ENCODE measurements at places on chromosomes 3 and 15. TPM values are rescaled to one million over a fixed set of nuclear protein-coding genes. Genes with fewer than 3 reads are reported as not detected.

DNA sequence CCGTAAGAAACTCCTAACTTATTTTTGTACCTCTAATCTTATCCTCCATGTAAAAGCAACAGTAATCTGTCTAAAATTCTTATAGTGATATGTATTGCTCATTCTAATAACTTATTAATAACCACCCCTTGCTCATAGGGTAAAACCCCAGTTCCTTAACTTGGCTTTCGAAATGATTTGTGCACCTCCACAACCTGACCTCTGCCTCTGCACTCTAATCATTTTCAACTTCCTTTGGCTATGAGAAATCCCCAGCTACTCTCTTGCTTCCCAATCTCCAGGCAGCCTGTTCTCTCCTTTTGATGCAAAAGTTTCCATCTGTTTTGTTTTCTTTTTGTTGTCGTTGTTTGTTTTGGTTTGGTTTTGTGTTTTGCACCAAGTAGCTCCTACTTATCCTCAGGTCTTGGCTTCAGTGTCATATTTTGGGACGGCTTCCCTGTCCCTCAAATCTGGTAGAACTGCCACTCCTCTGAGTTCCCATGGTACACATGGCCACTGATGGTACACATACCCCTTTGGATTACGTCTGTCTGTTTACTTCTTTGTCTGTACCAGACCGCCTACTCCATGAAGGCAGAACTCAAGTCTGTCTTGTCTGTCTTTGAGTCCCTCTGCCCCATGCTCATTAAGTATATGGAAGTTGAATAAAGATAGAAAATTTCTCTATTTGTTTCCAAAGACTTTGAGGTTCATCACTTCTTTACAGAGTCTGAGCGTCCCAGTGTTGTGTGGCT is 105.6 kb upstream of the TGFBR2 start:
- no peak overlapping the region for H3K4me3 ChIP-seq
- peaks cover 19% of the 10 kb centered on the region for H3K4me1 ChIP-seq
- H3K36me3 ChIP-seq: no peaks in the 10 kb centered on the region

DNA sequence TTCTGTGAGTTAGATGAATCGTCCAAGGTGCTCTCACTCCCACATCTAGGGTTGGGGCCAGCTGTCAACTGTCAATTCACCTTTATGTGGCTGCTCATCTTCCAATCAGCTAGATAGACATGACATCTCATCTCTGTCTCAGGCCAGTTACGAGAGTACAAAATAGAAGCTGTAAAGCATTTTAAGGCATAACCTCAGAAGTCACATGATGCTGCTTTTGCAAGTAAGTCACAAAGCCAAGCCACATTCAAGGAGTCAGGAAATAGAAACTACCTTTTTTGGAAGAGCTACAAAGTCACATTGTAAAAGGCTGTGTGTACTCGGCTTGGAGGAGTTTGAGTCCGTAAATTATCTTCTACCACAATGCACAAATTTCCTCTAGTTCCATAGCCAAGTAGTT is 5.1 kb upstream of the CCR1 start:
- H3K27ac ChIP-seq: no peak overlapping the region
- no peaks in the 10 kb centered on the region for H3K36me3 ChIP-seq
- H3K4me3 ChIP-seq: no peak overlapping the region
- H3K4me1 ChIP-seq: no peaks in the 10 kb centered on the region
- DNase-seq: no peak

- no peak overlapping the region for H3K27ac ChIP-seq
- no peak for DNase-seq
- H3K27me3 ChIP-seq: no peaks in the 10 kb centered on the region
- no peaks in the 10 kb centered on the region for H3K4me1 ChIP-seq
Observed at GRCh38 chr3:107848351-107848915, 242.4 kb downstream of the CD47 start.

DNA sequence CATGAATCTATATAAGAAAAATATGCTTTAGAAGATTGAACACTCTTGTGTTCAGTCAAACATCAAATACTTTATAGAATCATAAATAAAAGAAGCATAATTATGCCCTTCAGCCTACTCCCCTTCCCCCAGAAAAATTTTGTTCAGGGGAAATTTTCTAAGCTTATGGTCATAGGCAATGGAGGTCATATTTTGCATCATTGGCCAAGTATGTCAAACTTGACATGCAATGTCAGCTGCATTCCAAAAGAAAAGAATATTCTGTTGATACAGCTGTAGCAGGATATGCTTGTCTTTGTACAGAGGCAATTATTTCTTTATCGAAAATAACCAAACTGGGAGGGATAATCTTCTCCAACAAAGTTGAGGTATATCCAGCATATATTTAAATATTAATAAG is 328.2 kb downstream of the ZIC1 start:
- no peaks in the 10 kb centered on the region for H3K27me3 ChIP-seq
- no peaks in the 10 kb centered on the region for H3K4me1 ChIP-seq
- H3K27ac ChIP-seq: no peak overlapping the region
- DNase-seq: no peak

- H3K27me3 ChIP-seq: no peaks in the 10 kb centered on the region
- DNase-seq: no peak
- H3K4me1 ChIP-seq: no peaks in the 10 kb centered on the region
- no peaks in the 10 kb centered on the region for H3K36me3 ChIP-seq
- no peak overlapping the region for H3K4me3 ChIP-seq
- H3K27ac ChIP-seq: no peak overlapping the region
Observed at GRCh38 chr3:176787506-176787905, 409.8 kb downstream of the TBL1XR1 start.

Gene SQOR
- 57.0 TPM for total RNA-seq

DNA sequence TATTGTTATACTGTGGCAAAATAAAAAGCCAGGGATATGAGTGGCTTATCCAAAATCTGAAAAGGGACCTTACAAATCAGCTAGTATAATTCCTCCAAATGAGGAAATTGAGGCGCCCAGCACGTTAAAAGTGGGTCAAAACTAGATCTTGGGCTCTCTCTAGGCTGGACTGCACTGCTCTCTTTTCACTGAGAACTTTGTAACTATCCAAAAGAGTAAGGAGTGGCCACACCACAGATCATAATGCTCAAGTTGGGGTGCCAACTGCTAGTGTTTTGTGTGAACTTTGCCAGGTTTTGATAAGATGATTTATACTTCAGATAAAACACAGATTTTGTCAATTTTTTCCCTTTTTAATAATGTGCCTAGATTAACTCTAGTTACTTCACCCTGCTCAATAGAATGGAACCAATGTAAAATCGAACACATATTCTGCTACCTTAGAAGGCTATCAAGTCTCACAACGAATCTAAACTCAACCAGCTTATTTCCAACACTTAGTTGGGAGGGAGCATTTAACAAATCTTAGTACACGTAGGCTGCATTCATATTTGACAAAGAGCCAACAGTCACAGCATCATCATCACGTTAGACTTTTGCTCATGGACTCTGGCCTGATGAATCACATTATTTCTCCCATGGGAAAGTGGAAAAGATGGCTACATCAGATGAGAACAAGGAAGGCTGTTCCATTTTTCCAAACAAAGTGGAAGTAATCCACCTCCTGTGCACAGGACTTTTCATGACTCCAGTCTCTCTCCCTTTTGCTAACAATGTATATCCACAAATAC is 64.4 kb downstream of the ABI3BP start:
- H3K4me1 ChIP-seq: peaks cover 14% of the 10 kb centered on the region
- no peaks in the 10 kb centered on the region for H3K27me3 ChIP-seq
- H3K27ac ChIP-seq: peak overlapping the region; percentile 30
- no peak for DNase-seq
- no peak overlapping the region for H3K4me3 ChIP-seq

GRCh38 chr3:87541723-87542122 is 265.3 kb upstream of the POU1F1 start:
- no peaks in the 10 kb centered on the region for H3K4me1 ChIP-seq
- no peak for DNase-seq
- no peak overlapping the region for H3K27ac ChIP-seq
- H3K4me3 ChIP-seq: no peak overlapping the region
- no peaks in the 10 kb centered on the region for H3K36me3 ChIP-seq
- H3K27me3 ChIP-seq: no peaks in the 10 kb centered on the region

DNA sequence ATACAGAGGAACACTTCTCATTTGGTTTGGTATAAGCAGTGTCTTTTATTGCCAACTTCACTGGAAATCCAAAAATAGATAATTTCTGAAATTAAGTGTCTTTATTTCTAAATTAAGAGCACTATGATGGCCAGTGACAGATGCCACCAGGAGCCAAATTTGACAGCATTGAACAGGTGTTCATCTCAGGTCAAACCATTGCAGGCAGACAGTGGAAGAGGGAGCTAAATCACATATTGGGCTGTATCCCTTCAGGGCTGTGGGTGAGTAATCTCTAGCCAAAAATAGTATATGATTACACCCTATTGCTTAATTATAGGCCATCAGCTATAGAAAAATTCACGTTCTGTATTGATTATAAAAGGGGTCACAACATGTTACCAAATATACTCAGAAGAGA is 457.7 kb downstream of the NAALADL2 start:
- H3K4me3 ChIP-seq: no peak overlapping the region
- no peak for DNase-seq
- no peaks in the 10 kb centered on the region for H3K27me3 ChIP-seq
- H3K36me3 ChIP-seq: no peaks in the 10 kb centered on the region
- no peak overlapping the region for H3K27ac ChIP-seq
- H3K4me1 ChIP-seq: no peaks in the 10 kb centered on the region

DNA sequence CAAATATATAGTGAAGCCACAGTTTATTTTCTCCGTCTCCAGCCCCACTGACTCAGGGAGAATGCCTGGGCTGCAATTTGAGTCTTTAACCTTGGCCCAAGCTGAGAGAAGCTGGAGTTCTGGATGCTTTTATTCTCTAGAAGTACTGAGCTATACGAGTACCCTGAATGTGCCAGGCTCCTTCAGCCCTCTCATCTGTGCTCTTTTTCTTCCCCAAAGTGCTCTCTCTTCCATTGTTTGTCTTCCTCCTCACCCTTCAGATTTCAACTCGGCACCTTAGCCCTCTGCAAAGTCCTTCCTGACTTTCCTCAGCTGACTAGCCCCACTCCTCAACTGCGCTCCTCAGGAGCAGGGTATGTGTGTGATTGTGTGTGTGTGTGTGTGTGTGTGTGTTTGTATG is 75.6 kb upstream of the AGBL1 start:
- H3K36me3 ChIP-seq: no peaks in the 10 kb centered on the region
- H3K27ac ChIP-seq: no peak overlapping the region
- no peaks in the 10 kb centered on the region for H3K4me1 ChIP-seq
- no peak for DNase-seq
- no peak overlapping the region for H3K4me3 ChIP-seq
- no peaks in the 10 kb centered on the region for H3K27me3 ChIP-seq

Measured in thoracic aorta (tissue), 2 donors.